Activated naive CD8-positive, alpha-beta T cell treated with anti-CD3 and anti-CD28 coated beads, Interleukin-2, amount 50 U/mL, for 24 hours (primary cell): ENCODE measurements at places on chromosomes 2 and 18.

DNA sequence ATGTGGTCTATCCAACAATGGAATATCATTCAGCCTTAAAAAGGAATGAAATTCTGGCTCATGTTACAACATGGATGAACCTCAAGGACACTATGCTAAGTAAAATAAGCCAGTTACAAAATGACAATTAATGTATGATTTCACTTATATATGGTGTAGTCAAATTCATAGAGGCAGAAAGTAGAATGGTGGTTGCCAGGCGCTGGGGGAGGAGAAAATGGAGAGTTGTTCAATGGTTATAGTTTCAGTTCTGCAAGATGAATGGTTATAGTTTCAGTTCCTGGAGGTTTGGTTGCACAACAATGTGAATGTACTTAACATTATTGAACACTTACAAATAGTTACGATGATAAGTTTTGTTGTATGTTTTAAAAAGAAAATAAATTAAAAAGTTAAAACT, 79.2 kb upstream of the IL1R2 start:
- no peak overlapping the region for H3K27ac ChIP-seq
- H3K4me1 ChIP-seq, result peaks cover 8% of the 10 kb centered on the region
- no peak overlapping the region for H3K4me3 ChIP-seq
- H3K36me3 ChIP-seq, result no peaks in the 10 kb centered on the region
- DNase-seq, result no peak
- H3K27me3 ChIP-seq, result peaks cover 21% of the 10 kb centered on the region

GRCh38 chr2:67567886-67568285, 170.8 kb downstream of the ETAA1 start:
- no peak for DNase-seq
- no peaks in the 10 kb centered on the region for H3K27me3 ChIP-seq
- H3K27ac ChIP-seq, result no peak overlapping the region
- H3K4me3 ChIP-seq, result no peak overlapping the region
- no peaks in the 10 kb centered on the region for H3K36me3 ChIP-seq

- no peak for DNase-seq
- peaks cover 20% of the 10 kb centered on the region for H3K27me3 ChIP-seq
- no peaks in the 10 kb centered on the region for H3K36me3 ChIP-seq
- H3K27ac ChIP-seq, result no peak overlapping the region
- H3K4me1 ChIP-seq, result no peaks in the 10 kb centered on the region
- no peak overlapping the region for H3K4me3 ChIP-seq
Measured at GRCh38 chr2:92326-92725, 46.0 kb upstream of the FAM110C start.

DNA sequence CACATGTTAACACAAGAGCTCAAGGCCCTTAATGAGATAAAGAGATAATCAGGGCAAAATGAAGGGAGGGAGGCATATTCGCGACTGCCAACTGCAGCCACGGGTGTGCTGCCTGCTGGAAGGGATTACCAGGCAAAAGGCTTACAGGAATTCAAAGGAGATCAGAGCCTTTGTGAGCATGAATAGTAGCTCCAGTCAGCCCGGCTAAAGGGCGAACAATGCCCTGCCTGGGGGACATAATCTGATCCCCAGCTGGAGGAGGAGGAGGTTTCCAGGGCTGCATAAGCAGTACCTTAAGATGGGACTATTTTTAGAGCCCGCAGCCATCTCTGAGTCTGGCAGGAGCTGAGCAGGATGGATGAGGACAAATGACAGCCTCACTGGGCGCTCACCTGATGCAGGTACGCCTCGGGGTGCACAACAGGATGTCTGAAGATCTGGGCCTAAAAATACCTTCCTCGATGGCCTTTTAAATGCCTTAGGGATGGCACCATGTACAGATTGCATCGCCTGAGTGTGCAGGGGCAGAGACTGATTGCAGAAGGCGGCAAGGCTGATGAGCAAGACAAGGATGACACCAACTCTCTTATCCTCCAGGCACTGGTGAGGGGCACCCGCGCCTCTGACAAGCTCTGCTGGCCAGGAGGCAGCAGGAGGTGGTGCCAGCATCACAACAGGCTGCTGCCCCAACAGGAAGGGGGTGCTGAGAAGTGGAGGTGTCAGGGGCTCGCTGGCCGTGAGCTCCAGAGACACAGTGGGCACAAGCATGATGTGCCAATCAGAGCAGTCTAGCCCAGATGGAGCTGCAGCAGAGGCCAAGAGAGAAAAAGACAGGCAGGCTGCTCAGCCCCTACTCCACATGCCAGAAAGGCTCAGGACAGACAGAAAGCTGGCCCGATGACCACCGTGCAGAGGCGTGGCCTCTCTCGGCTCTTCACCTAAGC, 111.4 kb downstream of the EIPR1 start:
- DNase-seq, result no peak
- peaks cover 15% of the 10 kb centered on the region for H3K36me3 ChIP-seq
- no peak overlapping the region for H3K4me3 ChIP-seq
- no peak overlapping the region for H3K27ac ChIP-seq

DNA sequence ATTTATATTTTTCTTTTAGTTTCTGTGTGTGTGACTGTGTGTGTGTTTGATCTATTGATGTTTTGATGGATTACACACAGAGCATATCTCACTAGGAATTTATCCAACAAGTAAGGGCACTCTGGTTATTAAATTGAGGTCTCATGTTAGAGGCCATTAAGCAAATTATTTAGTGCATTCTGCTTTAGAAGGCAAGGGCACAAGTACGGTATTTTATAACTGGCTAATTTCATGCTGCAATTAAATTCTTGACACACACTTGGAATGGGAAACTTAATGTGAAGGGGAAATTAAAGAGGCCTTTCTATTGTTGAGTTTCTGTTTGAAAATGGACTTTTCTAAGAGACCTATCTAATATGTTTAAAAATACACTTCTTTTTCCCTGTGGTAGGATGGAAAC, 25.8 kb downstream of the NYAP2 start:
- H3K4me1 ChIP-seq, result no peaks in the 10 kb centered on the region
- H3K36me3 ChIP-seq, result no peaks in the 10 kb centered on the region
- H3K4me3 ChIP-seq, result no peak overlapping the region
- peaks cover 4% of the 10 kb centered on the region for H3K27me3 ChIP-seq
- no peak overlapping the region for H3K27ac ChIP-seq
